ENCODE measurements at places on chromosomes 11 and 22.
A peak's percentile ranks its signal among the peaks of the same experiment; 100 is the strongest.

DNA sequence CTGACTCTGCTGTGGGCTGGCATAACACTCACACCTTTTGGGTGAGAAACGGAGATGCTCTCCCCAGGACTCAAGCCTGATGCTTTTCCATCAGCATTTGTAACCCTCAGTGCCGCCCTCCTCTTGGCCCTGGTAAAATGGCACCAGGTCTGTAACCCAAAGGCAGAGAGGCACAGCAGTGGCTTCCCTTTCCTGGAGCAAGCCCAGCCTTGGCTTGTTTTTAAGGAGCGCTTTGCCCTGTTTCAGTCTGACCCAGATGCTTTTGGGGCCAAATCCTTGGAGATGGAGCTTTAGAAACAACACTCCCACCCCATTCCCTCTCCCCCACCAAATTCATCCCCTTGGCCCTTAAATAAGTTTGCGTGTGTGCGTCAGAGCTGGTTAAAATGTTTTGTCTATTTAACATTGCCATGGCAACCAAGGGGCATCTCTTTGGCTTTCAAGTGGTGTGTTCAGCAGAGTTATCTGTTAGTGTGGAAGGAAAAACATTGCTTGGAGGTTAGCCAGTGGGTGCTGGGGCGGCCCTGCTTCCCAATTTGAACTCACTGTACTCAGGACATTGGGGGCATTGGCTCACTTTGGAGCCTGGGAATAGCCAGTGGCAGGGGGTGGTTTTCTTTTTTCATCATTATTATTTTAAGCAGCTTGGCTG lies 134.1 kb downstream of the NAV2 start:
- DNase-seq = no peak

DNA sequence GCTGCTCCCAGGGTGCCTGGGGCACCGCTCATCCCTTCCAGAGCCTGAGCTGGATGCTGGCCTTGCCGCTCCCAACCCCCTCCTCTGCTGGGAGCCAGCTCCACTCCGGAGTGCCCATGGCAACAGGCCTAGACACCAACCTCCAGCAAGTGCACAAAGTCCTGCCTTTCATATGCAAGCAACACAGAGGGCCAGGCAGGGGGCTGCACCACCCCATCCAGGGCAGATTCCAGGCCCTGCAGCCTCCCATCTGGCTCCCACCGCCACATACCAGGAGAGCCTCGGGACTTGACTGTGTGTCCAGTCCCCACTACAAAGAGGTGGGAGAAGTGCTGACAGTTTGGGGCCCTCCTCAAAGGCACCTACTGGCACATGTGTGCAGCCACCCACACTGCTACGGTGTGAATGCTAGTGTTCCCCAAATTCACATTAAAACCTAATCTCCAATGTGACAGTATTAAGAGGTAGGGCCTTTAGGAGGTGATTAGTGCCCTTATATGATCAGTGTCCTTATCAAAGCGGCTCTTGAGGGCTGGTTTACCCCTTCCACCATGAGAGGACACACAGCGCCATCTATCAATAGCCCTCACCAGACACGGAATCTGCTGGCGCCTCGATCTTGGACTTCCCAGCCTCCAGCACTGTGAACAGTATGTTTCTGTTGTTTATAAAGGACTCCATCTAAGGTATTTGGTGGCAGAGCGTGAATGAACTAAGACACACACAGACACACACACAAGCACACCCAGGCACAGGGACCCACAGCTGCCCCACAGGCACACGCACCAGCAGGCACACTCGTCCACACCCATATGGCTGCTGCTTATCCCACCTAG lies 16.2 kb downstream of the ARVCF start:
- no peak for DNase-seq

DNA sequence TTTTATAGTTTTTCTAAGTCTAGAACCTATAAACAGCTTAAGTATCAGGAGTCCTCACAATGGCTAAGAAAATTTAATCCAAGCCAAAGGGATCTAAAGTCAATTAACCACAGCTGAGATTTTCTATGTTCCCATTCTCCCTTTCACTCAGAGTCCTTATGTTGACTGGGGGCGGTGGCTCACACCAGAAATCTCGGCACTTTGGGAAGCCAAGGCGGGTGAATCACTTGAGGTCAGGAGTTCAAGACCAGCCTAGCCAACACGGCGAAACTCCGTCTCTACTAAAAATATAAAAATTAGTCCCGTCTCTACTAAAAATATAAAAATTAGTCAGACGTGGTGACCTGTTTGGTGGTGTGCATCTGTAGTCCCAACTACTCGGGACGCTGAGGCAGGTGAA lies 6.9 kb downstream of the RDX start:
- no peak for DNase-seq

GRCh38 chr22:41401781-41402648 lies 20.3 kb downstream of the TEF start:
- no peak for DNase-seq

DNA sequence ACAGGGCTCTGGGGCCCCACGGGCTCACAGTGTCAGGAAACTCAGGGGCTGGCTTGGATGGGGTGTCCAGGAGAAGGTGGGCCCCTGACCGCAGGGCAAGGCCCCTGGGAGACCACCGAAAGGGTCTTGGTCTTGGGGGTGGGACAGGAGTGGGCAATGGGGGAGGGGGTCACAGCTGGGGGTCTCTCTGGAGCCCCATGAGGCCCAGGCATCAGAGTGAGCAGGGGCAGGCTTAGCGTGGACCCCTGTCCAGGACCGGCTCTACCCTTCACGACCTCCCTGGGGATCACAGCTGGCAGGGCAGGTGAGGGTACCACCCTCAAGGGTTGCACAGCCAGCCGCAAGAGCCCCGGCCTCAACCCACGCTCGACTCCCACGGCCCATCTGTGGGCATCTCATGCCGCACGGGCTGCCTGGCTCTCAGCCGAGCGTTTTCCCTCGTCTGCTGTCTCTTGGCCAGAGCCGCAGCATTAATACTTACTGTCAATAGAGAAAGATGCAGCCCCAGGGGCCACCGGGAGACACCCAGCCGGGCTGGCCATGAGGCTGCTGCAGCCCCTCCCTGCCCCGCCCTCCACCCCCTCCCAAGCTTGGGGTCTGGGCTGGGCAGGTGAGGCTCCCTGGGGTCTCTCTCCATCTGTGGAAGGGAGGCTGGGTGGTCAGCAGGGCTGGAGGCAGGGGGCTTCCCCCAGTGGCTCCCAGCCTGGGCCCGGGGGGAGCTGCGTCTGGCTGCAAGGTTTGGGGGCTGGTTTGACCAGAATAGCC lies 662 bp downstream of the MUC5B start:
- peak; percentile 37 for DNase-seq

GRCh38 chr22:19527861-19528417 lies 3.7 kb upstream of the CLDN5 start:
- no peak for DNase-seq

DNA sequence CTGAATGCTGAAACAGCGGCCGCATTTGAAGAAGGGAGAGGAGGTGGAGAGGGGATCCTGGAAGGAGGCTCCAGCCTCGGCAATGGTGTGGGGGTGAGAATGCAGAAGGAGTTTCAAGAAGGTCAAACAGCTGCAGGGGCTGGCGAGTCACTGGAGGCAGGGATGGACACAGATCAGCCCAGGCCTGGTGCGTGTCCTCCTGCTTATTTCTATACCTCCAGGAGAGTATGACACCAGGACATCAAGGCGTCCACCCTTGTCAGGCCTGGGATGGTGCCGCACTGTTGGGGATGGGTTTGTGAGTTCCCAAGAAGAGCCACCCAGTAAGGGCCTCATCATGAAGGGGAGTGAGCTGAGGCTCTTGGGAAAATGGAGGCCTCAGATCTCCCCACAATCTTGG lies 23.1 kb downstream of the IGLL1 start:
- no peak for DNase-seq

GRCh38 chr11:2139123-2139521 lies at the start of gene IGF2:
Gene IGF2 (minus strand): TSS chr11:2139389. CDS start chr11:2135523, 3,866 bp downstream.
- no peak for DNase-seq

DNA sequence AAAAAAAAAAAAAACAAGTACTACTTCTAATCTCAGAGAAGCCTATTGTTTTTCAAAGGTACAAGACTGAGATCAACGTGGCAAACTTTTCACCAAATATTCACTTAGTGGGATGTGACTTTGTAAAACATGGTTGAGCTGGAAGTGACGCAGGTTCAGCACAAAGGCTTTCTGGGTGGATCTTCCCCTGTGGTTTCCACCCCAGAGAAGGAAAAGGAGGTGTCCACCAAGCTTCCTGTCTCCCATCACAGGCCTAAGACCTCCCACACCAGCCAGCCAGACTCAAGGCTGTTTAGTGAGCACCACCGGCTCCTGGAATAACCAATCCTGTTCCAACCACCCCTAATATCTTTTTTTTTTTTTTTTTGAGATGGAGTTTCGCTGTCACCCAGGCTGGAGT lies 5.7 kb downstream of the TMEM184B start:
- DNase-seq = no peak

DNA sequence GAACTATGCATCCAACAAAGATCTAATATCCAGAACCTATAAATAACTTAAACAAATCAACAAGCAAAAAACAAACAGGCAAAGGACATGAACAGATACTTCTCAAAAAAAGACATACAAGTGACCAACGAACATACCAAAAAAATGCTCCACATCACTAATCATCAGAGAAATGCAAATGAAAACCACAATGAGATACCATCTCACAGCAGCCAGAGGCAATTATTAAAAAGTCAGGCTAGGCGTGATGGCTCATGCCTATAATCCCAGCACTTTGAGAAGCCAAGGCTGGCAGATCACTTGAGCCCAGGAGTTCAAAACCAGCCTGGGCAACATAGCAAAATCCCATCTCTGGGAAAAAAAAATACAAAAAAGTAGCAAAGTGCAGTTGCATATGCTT lies 10.7 kb downstream of the SAA4 start:
- DNase-seq = no peak

- no peak for DNase-seq
Observed at GRCh38 chr22:48267681-48268080, 1505.2 kb downstream of the TBC1D22A start.

GRCh38 chr11:24233041-24233440 lies 263.8 kb upstream of the LUZP2 start:
- DNase-seq = no peak

- DNase-seq = no peak
Observed at GRCh38 chr22:19149991-19150390, at the start of gene GSC2. Gene GSC2 (minus strand): TSS chr22:19150292. CDS start chr22:19150283, 9 bp downstream.

DNA sequence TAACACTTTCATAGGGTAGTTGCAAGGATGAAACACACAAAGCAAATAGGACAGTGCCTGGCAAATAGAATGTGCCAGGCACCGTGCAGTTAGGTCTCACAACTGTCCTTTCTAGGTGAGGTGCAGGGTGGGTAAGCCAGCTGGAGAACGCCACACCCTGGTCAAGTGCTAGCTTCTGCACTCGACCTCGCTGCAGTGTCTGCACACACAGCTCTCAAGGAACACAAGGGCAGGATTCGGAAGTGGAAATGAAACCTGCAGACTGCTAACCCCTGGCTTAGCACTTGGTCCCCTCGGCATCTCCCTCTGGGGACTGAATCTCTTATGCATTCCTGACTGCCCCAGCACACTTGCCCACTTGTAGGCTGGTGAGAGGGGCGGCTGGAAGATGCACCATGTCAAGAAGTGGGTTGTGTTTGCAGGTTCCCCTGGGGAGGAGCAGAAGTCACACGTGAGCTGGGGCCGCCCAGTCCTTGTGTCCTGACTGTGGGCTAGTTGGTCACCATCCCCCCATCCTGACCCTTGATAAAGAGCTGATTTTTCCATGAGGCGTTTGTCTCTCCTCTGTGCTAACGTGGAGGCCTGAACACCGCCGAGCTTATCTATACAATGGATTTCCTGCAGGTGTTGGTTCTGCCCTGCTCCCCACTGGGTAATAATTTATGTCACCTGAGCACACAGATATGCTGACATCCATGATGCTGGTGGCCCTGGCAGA lies 89.0 kb downstream of the MICAL2 start:
- no peak for DNase-seq

DNA sequence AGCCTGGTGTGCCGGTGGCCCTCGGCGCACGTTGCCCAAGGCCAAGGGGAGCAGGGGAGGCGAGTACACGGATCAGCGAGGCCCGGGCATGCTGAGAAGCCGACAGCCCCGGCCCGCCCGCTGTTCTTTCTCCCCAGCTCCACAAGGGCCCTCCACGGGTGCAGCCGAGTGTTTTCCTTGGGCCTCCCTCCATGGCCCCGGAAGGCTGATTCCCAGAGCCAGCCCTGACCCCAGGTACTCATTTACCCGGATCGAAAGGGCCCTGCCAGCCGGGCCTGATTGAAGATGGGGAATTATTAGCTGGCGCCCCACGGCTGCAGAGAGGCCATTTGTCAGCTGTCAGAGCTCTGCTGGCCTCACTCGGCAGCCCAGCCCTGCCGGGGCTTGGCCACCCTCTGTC lies 53.1 kb downstream of the WNT7B start:
- no peak for DNase-seq

- peak; percentile 17 for DNase-seq
Observed at GRCh38 chr11:2591805-2592204, 108.0 kb downstream of the KCNQ1OT1 start.

DNA sequence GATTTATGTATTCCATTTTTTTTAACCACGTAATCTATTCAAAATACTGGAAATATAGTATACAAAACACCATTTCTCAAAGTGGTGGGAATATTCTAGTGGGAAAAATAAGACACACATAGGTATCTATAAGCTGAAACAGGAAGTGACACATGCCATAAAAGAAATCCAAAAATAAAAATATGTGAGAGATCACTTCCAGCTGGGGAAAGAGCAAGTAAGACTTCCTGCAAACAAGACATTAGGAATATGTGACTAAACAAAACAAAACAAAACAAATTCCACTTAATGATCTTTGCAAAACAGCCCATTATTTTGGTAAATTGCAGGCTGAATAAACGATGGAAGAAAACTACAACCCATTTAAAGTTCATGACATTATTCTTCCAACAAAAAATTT lies 107.3 kb upstream of the CEP126 start:
- DNase-seq = no peak
